T1000 (cell line): ENCODE measurements at places on chromosomes 1 and 21.

DNA sequence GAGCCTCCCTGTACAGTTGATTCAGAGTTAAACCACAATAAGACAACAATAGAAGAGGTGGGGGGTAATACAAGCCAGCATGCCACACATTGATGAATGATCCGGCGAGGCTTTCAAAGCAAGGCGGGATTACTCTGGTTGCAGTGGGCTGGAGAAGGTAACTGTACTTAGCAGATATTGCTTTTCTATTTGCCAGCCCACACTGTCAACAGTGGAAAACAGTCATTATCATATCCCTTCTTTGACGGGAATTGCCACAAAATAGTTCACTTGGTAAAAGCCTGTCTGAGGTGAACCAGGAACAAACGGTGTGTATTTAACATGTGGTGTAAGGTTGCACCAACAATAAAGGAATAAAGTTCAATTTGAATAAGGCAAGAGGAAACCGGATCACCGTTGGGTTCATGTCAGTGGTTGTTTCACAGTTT, 5.8 kb upstream of the KCNJ15 start:
- DNase-seq, result no peak

DNA sequence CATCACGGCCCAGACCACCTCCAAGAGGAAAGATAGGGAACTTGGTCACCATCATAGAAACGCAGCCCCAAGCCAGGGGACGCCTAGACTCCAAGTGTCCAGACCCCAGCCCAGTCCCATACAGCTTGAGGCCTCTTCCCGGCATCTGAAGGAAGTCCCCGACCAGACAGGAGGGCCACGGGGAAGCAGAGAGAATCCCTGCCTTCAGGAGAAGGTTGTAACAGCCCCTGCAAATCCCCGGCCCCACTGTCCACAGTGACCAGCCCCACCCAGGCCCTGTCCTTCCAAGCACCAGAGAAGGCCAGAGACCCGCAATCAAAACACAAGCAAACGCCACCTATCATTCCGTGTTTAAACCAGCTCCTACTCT, 1.7 kb downstream of the SLC19A1 start:
- DNase-seq, result no peak

- no peak for DNase-seq
Observed at GRCh38 chr1:25198663-25199252, 33.5 kb downstream of the SYF2 start.

GRCh38 chr1:20594746-20595145, 5.8 kb downstream of the CDA start:
- DNase-seq, result no peak

DNA sequence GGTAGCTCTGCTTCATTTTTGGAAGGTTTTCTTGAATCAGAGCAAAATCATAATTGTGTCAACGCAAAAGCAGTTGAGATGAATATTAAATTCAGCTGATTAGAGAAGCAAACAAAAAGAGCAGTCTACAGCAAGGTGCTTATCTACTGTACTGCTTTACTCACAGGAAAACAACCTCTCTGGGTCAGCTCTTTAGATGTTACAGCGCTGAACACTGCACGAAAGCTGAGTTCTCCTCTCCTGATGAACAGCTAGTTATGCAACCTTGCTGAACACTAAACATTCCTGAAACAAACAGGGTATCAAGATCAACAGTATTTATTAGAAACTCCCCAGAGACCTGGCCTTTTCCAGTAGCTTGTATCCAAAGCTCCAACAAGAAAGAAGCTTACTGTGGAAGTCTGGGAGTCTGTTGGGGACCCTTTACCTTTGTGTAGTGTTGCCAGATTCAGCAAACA, 41.3 kb downstream of the TBCE start:
- DNase-seq, result no peak

GRCh38 chr1:245528258-245528635, 373.5 kb downstream of the KIF26B start:
- DNase-seq, result no peak

- no peak for DNase-seq
Observed at GRCh38 chr1:55751776-55752175, 536.6 kb upstream of the USP24 start.

GRCh38 chr21:25370311-25370744, 237.0 kb downstream of the MRPL39 start:
- peak; percentile 88 for DNase-seq

- DNase-seq, result peak; percentile 39
Observed at GRCh38 chr21:37452227-37452626, 85.7 kb downstream of the DYRK1A start.

- DNase-seq, result no peak
Observed at GRCh38 chr1:107954719-107955415, 10.1 kb downstream of the VAV3 start.

GRCh38 chr21:25273959-25274358, 333.3 kb downstream of the MRPL39 start:
- no peak for DNase-seq

GRCh38 chr1:229238674-229239415, 32.1 kb upstream of the RAB4A start:
- DNase-seq, result no peak
